ENCODE measurements at places on chromosomes 11 and 22.

- no peak for DNase-seq
Observed at GRCh38 chr22:50197856-50198623, 2.8 kb upstream of the SELENOO start.

DNA sequence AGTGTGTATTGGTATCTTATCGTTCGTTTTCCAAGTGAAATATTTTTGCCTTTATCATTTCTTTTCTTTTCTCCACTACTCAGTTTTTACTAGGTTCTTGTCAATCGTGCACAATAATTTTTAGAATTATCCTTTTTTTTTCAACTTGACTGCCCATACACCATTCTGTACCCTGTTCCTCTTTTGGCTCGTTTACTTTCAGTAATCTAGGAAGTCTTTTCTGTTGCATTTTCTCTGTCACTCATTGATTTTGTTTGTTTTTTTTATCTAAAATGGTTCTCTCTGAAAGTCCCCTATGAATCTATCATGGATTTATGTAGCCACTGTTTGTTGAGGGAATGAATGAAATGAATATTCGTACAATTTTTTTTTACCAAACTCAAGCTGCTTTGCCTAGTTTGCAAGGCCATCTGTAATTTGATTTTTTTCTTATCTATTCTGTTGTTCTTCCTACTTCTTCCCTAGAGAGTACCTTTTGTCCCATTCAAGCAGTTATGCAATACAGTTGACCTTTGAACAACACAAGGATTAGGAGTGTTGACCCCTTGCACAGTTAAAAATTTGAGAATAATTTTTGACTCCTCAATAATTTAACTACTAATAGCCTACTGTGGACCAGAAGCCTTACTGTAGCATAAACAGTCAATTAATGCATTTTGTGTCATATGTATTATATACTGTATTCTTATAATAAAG lies 166.3 kb downstream of the TMEM135 start:
- no peak for DNase-seq

DNA sequence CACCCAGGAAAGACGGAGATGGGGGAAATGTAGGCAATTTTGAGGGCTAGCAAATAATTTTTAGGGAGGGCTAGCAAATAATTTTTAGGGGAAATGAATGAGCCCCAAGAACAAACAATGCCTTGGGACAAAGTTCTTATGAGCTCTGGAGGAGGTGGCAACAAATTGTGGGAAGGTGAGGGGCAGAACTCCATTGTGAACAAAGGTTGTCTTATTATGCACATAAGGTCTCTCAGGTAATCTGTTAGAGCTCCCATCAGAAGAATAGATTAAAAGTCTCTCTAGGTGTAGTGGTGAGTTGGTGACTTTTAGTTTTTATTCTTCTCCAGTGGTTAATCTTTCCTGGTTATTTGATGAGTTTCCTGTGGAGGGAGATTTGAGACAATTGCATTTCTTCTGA lies 2.4 kb upstream of the PRPF19 start:
- no peak for DNase-seq

DNA sequence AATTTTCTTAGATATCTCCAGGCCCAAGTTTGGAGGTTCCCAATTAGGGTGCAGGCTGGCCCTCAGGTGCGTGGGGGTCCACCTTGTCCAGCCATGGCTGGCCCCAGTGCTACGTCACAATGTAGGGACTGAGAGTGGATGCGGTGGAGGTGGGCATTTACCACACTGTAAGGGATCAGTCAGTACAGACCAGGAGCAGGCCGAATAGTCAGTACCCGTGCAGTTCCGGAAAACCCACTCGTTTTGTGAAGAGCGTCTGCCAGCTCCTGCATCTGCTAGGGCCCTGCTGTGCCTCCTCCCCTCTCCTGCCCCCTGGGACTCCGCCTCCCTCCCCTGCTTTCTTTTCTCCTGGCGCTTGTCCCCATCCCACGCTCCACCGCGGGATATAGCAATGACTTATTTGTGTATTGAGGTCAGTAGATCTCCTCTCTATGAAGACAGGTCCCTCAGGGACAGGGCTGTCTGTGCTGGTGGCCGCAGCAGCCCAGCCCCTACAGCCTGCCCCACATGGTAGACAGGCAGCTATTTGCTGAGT lies 50.4 kb upstream of the SEPTIN5 start:
- no peak for DNase-seq

GRCh38 chr11:112631333-112631732 lies 329.9 kb upstream of the NCAM1 start:
- no peak for DNase-seq

- DNase-seq: no peak
Observed at GRCh38 chr11:65440831-65441499, 18.4 kb downstream of the NEAT1 start.

DNA sequence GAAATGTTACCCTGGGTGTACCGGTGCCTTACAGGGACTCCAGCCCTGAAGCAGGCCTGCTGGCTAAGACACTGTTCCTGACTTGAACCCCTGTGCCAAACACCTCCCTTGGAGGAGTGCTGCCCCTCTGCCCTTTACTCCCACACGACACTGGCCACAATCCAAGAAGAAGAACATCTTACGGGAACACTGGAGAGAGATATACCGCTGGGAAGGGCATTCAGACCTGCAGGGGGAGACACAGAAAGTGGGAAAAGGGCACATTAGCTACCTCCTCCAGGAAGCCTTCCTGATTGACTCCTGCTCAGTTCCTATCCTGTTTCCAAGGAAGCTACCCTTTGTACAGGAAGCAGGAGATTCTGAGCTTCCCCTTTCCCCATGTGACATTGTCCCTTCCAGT lies 18.7 kb downstream of the TMPRSS13 start:
- DNase-seq: no peak

All from stimulated activated CD4-positive, alpha-beta T cell treated with anti-CD3 and anti-CD28 coated beads, Interleukin-1b, Interleukin-23, amount 100 ng/mL, for 24 hours (primary cell).